ENCODE measurements at places on chromosomes 6 and 20. TPM values are rescaled to one million over a fixed set of nuclear protein-coding genes. Genes with fewer than 3 reads are reported as not detected.

Gene RGS17
- polyA plus RNA-seq = 0.09 TPM

Gene SLC22A23
- polyA plus RNA-seq = 0.28 TPM

Gene PRR18
- polyA plus RNA-seq = not detected

Gene YTHDF1
- 19.1 TPM for polyA plus RNA-seq

Gene ZNF76
- 13.7 TPM for polyA plus RNA-seq

Gene BPIFA1
- not detected for polyA plus RNA-seq

Gene SLC17A2
- polyA plus RNA-seq = not detected

Gene SLCO4A1
- polyA plus RNA-seq = 0.15 TPM

Gene SIRPB1
- 1.1 TPM for polyA plus RNA-seq

Gene ACTR5
- polyA plus RNA-seq = 4.0 TPM

Gene BPIFB2
- not detected for polyA plus RNA-seq

Gene HTR1B
- 3.1 TPM for polyA plus RNA-seq

Gene CD93
- polyA plus RNA-seq = not detected

Gene AFG1L
- 1.7 TPM for polyA plus RNA-seq

Gene SOBP
- polyA plus RNA-seq = not detected

Gene KHDRBS2
- polyA plus RNA-seq = not detected

Gene ZNF334
- 1.8 TPM for polyA plus RNA-seq

Gene KCNK15
- 0.58 TPM for polyA plus RNA-seq

Gene FRS3
- 3.3 TPM for polyA plus RNA-seq

Gene SLC25A27
- polyA plus RNA-seq = 1.6 TPM

Gene CST2
- not detected for polyA plus RNA-seq

Gene NCOA3
- polyA plus RNA-seq = 32.0 TPM

Gene CRIP3
- not detected for polyA plus RNA-seq

Gene XKR7
- not detected for polyA plus RNA-seq

Gene RIPPLY2
- not detected for polyA plus RNA-seq

Gene GSTA3
- polyA plus RNA-seq = not detected

Gene KHDC1L
- not detected for polyA plus RNA-seq

Gene EYS
- 0.04 TPM for polyA plus RNA-seq

Gene KIAA1755
- polyA plus RNA-seq = 9.7 TPM

Gene COL10A1
- 0.15 TPM for polyA plus RNA-seq

All from BJ (cell line).